ENCODE measurements at places on chromosomes 12 and 14.

GRCh38 chr12:65962036-65962430, 137.8 kb downstream of the HMGA2 start:
- no peak for DNase-seq

DNA sequence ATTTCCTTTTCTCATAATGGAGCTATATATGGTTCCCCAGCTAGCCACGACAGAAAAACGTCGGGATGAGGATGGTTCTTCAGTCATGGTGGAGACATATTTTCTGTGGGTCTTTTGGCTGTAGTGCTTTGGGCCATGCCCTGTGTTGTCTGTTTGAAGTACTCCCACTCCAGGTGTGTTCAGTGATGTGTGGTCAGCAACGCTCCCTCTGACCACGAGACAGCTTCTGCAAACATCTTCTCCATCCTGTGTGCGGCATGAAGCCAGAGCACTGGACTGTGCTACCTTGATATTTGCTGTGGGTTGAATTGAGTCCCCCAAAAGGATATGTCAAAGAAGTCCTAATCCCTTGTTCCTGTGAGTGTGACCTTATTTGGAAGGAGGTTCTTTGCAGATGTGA, 931.2 kb downstream of the NRXN3 start:
- DNase-seq = no peak

DNA sequence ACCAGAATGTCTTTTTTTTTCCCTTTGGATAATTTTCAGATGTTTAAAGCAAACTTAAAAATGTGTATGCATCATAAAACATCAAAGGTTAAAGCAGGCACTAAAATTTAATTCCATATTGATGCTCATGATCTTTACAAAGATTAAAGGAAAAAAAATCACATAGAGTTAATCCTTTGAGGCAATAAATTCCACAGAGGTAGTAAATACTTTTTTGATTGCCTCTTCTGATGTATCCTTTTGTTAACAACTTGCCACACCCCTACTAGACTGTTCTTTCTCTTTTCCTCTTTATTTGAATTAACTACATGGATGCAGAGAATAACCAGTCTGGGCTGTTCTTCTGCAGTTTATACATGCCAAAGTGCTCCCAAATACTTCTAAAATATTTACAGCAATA, 45.2 kb upstream of the KCNJ8 start:
- no peak for DNase-seq

DNA sequence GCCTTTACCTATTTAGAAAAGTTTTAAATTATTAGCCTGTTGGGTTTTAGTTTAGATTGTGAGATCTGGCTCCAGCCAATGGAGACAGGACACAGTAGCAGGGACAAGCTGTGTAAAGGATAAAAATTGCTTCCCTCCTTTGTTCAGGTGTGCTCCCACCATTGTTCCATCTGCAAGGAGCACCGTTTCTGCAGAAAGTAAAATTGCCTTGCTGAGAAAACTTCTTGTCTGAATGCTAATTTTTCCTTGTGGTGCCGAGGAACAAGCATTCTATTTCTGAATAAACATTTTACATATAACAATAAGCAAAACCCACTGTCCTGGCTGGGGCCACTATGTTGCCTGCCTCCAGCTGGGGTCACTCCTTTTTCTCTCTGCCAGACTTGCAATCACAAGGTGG, 72.7 kb upstream of the ZFP36L1 start:
- no peak for DNase-seq

- DNase-seq = no peak
Observed at GRCh38 chr12:101671157-101671791, 26.2 kb upstream of the CHPT1 start.

- no peak for DNase-seq
Observed at GRCh38 chr14:91261115-91261514, 16.6 kb upstream of the GPR68 start.

DNA sequence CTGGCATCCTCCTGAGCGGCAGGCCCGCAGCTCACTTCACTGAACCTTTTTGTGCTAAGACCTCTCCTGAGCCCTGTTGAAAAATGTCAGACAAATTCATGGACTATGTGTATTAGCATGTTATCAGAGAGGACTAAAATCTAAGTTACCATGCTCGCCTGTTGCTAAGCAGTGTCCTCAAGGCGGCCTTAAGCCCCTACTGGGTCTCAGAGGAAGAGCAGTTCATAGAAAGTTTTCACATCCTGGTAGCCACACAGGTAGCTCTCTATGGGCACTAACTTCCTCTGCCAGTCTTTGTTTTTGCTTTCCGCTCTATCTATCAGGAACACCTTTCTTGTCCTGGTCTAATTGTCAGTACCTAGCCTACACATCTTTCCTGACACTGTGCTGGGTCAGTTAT, 306.6 kb upstream of the MIS18BP1 start:
- DNase-seq = no peak

GRCh38 chr12:56151672-56152131, 685 bp upstream of the MYL6B start:
- no peak for DNase-seq

GRCh38 chr14:21874167-21874566, 200.5 kb upstream of the OR4E1 start:
- DNase-seq = no peak

- DNase-seq = no peak
Observed at GRCh38 chr12:93245543-93245942, 132.2 kb upstream of the NUDT4 start.

- no peak for DNase-seq
Observed at GRCh38 chr12:20525064-20525610, 156.8 kb downstream of the PDE3A start.

- no peak for DNase-seq
Observed at GRCh38 chr12:54156578-54156977, 32.2 kb downstream of the SMUG1 start.

DNA sequence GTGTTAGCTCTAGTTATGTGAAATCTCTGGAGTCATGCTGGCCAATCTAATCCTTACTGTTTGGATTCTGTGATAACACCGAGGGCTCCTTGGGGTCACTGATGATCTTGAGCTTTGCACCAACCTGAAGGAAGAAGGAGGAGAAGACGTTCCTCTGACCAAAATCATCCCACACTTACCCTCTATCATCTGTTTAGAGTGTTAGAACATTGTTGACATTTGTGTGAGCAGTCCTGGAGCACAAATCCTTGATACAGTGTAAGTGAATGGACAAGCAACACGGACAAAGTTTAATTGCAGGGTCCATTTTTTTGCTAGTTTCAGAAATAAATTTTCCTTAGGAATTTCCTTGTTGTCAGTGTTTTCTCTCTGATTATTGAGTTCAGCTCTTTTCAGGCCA, 181.7 kb downstream of the AKAP6 start:
- DNase-seq = no peak

DNA sequence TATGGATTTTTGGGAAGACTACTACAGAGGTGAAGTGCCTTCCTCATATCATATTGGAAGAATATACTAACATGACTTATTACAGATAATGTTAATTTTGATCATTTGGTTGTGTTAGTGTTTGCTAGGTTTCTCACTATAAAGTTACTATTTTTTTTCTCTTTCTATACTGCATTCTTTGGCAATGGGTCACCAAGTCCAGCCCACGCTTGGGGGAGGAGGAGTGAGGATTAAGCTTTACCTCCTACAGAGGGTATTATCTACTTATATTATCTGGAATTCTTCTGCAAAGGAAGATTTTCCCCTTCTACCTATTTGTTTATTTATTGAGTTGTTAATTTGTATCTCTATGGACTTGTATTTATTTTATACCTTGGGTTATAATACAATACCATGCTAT, 31.5 kb downstream of the SCN8A start:
- no peak for DNase-seq

- no peak for DNase-seq
Observed at GRCh38 chr14:105064001-105064400, 1.2 kb downstream of the GPR132 start.

- DNase-seq = no peak
Observed at GRCh38 chr12:55974308-55974730, 441 bp downstream of the RAB5B start.

DNA sequence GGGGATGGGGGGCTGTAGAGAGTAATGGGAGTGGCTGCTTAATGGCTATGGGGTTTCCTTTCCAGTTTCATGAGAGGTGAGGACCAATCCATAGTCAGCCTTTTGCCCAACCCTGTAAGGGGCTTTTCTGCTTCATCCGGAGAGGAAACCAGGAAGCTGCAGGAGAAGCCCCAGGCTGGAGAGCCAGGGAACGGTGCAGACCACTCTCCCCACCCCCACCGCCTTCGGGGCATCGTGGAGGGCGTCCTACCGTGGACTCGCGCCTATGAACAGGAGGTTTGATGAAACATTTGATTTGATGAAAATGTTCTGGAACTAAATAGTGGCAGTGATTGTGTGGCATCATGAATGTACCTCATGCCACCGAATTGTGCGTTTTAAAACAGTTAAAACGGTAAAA, 204.3 kb upstream of the DIO3 start:
- no peak for DNase-seq

DNA sequence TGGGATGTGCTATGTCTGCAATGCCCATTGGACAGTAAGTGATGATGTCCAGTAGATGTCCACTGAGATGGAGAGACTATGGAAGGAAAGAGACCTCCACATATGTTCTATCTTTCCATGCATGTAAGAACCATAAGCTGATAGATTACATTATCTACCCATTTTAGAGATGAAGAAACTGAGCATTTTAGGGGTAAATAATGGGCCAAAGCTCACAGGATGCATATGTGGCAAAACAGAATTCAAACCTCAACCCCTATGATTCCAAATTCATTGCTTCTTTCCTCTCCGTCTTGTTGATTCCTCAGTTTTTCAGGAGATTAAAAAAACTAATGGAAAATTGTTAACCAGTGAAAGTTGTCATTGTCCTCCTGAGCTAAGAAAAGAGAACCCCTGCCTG, 200.7 kb upstream of the PWP1 start:
- DNase-seq = no peak

- DNase-seq = no peak
Observed at GRCh38 chr14:57712698-57713097, 153.2 kb downstream of the SLC35F4 start.

GRCh38 chr14:77338302-77338701, 17.5 kb downstream of the GSTZ1 start:
- DNase-seq = no peak

DNA sequence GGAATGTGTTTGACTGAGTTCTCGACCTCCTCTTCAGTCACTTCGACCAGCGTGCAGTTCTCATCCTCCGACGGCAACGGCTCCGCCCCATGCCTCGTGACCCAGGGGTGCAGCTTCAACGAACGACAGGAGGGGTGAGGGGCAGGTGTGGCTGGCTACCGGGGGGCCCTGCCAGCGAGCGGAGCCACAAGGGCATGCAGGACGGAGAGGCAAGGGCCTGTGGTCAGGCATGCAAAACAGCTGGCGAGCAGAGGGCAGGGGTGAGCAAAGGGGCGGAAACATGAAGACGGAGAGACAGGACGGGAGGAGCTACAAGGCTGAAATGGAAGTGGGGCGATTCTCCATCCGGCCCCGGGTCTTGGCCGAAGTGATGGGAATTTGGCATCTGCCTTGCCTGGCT, 38.7 kb downstream of the P2RX4 start:
- no peak for DNase-seq

GRCh38 chr14:52547526-52547925, 4.8 kb downstream of the TXNDC16 start:
- DNase-seq = no peak

DNA sequence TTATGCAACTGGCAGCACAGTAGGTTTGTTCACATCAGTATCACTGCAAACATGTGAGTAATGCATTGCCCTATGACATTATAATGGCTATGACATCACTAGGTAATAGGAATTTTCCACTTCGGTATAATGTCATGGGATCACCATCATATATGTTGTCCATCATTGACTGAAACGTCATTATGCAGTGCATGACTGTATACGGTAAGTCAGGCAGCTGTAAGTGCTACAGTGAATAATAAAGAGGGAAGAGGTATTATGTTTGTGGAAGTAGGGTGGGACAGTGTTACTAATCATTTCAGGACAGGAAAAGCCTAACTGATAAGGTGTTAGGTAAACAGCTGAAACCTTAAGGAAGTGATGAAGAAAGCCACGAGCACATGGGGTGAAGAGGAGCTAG, 68.1 kb downstream of the ANO4 start:
- DNase-seq = no peak
